ENCODE measurements at places on chromosomes 7 and 10. TPM values are rescaled to one million over a fixed set of nuclear protein-coding genes. Genes with fewer than 3 reads are reported as not detected.
A peak's percentile ranks its signal among the peaks of the same experiment; 100 is the strongest.

Gene SEMA4G
- total RNA-seq = 0.99 TPM

Gene SPDYE16
- not detected for total RNA-seq

Gene SPDYE5
- not detected for total RNA-seq

Gene SKIDA1
- total RNA-seq = 1.1 TPM

Gene CDHR1
- total RNA-seq = under 0.01 TPM

Gene FAM221A
- 8.1 TPM for total RNA-seq

GRCh38 chr7:129643550-129644170 is 32.1 kb downstream of the NRF1 start:
- DNase-seq = peak; percentile 76

DNA sequence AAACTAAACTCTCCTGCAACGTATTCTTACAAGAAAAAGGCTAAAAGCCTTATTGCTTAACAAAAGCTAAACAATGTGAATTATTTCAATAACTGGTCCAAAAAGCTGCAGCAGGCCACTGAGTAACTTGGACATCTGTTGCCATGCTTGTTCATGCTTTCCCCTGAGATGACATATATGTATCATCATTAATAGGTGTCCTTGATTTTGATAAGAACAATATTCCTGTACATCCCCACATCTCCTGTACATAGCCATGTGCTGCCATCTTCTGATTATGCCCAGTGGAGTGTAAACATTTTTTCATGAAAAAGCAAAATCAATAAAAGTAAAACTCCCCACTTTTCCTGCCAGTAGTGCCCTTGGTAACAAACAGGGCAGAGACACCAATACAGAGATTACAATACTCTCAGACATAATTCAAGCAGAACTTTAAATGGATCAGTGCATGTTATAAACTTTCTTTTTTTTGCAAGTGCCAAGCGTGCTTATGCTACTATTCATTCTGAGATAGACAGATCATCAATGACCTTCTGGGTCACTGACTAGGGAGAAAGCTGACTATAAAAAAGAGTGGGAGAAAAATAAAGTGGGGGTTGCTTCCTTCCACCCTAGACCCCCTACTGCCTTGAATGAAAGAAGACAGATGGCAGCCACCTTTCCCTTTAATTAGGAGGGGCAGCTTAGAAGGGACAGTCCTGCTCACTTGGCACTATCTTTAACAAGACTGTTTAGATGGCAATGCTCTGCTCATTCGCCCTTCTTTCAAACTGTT is 205.5 kb upstream of the KLF14 start:
- peak; percentile 28 for DNase-seq

DNA sequence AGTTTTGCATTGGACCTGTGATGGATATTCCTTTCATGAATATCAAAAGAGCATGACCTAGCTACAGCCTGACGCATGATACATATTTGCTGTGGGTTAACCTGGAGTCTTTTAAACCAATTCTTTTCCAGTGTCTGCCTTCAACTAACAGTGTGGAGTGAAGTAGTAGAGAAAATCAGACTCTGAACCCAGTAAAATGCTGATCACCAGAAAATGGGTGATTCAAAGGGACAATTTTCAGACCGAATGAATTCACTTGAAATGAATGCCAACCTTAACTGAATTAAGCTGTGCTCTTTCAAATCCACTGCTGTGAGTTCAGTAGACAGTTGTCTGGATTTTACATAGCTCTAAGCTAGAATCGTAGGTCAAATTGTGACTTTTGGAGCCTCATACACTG is 123.0 kb downstream of the CDK14 start:
- no peak for DNase-seq

DNA sequence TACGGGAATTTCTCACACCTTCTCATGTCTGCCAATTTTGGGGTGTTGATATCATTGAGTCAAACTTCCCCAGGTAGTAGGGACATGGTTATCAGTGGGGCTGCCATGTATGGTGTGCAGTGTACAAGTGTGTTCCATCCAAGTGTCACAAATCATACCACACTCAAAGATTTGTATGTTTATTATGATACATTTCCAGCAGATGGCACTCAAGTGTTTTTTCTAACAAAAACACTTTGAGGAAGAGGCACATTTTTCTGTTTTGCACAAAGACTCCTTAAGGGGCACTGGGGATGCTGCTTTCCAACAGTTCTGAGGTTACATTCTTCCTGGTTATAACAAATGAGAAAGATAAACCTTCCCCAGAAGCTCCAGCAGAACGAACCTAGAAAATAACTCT is 414.5 kb downstream of the REEP3 start:
- peak; percentile 2 for DNase-seq

DNA sequence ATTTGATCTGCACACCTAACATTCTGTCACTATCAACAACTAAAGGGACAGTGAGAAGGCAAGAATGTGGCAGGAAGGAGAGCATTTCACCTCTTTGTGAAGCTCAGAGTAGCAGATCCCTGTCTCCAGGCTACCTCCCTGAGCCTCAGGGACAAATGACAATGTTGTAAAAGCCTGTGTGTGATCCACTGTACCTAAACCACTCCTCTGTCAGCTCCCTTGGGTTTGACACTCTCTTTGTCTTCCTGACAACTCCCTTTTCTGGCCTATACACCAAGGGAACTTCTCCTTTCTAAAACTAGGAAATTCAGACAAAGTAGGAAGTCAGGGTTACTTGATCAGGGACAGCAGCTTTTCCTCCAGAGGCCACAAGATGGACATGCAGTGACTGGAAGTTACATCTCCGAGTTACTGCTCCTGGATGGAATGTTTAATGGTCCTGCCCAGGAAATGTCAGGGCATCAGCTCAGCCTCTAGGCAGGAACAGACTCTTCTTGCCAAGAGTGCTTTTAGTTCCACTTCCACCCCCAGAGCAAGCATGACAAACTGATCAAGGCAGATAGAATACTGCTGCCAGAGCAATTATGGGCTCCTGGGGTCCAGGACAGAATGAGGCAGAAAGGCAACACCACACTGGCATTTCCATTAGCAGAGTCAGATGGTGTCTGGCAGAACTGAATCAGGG is 1014.5 kb upstream of the LRRTM3 start:
- no peak for DNase-seq

DNA sequence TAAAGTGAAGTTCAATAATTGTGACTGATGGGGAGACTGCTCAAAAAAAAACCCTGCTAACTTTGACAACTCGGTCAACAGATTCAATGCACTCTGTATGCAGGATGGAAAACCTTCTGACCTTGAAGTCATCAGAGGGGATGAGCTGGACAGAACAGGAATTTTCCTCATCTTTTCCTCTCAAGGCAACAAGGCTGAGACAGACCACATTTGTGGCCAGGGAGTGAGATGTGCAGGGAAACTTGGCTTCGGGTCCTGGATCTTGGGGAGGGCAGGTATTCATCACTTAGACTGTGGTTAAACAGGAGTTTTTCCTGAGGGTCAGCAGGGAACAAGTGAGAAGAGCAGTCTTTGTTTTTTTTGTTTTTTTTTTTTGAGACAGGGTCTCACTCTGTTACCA is 100.6 kb downstream of the BAMBI start:
- DNase-seq = no peak

DNA sequence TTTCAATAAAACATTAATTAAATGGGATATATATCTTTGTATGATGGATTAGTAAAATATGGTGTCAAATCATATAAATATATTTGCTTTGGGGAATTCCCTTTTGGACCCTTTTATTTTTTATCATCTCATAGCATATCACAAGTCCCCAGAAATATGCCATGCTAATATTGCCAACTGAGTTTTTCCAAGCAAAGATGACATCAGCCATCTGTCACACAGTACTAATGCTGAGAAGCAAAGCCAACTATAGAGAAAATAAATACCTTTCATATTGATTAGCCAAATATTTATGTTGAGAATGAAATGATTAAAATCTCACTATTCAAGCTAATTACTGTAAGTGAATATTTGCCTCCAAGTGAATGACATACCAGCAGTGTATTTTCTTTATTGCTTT is 575.3 kb downstream of the ETV1 start:
- DNase-seq = no peak

DNA sequence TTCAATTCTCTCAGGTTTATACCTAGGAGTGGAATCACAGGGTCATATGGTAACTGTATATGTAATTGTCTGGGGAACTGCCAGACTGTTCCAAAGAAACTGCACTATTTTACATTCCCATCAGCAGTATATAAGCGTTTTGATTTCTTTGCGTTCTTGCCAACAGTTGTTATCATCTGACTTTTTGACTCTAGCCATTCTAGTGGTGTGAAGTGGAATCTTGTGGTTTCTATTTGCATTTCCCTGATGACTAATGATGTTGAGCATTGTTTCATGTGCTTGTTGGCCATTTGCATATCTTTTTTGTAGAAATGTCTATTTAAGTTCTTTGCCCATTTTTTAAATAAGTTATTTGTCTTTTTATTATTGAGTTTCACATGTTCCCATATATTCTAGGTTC is 44.3 kb upstream of the ZC3HAV1 start:
- peak; percentile 71 for DNase-seq

DNA sequence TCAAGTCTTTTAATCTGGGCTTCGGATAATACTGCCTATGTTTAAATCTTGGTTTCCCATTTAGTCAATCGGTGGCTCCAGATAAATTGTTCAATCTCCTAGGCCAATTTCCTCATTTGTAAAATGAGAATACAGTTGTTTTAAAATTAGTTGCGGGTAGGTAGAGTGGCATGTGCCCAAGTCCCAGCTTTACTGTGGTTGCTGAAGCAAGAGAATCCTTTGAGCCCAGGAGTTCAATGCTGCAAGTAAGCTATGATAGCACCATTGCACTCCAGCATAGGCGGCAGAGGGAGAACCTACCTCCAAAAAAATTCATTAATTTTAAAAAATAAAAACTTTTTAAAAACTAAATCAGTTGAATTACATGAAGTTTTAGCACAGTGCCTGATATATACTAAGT is 7.3 kb downstream of the RNF216 start:
- no peak for DNase-seq

DNA sequence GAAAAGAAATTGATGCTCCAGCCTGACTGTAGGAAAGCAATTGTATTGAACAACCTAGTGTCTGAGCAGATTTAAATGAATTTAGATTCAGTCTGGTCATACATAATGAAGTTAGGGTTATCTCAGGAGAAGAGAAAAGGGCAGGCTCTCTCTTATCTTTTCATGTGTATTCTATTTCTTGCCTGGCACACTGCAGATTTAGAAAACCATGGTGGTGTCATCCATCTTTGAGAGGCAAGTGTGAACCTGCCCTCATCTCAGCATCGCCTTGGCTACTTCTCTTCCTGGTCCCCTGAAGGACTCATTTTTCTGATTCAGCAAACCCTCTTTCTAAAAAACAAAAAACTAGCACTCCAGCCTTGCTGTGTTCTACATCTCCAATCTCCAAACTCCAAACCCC is 137.7 kb downstream of the LRRC4 start:
- no peak for DNase-seq

- DNase-seq = peak; percentile 82
These were observed 26.4 kb downstream of the MYL10 start for GRCh38 chr7:101602484-101603241.

GRCh38 chr10:96803288-96803664 is 28.8 kb upstream of the LCOR start:
- DNase-seq = no peak

GRCh38 chr10:43261578-43262396 is 5.1 kb downstream of the RASGEF1A start:
- DNase-seq = no peak

- DNase-seq = peak; percentile 71
These were observed 25.2 kb downstream of the SMNDC1 start for GRCh38 chr10:110279407-110279986.

DNA sequence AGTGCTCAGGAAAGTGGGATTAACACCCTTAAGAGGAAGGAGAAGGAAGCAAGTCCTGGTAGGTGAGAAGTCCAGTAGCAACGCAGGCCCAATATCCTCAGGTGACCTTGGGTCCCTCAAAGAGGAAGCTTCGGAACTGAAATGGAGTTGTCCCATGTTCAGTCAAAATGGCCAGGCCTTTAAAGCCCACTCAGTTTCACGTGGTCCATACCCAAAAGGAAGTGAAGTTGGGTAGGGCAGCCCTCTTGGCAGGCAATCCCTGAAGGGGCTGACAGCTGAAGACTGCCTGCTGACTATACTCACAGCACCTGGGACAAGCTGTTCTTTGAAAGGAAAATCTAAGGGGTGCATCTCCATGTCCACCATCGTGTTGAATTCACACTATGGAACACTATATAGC is 3.0 kb downstream of the GSAP start:
- DNase-seq = no peak

DNA sequence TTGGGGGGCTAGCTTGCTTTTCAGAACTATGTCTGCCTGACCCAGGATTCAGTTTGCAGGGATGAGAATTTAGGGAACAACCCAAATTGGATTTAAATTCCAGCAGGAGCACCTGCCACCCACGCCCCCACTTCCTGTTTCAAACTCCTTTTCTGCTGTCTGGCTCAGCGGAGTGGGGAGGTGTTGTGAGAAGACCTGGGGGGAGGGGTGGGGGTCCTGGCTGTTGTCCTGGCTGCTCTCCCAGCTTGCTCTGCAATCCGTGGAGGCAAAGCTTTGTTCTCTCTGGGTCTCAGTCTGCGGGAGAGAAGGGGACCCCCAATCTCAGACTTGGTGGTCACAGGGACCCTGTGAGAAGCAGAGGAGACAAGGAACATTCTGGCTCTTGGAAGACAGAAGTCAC is 799 bp downstream of the KCNK18 start:
- DNase-seq = no peak

DNA sequence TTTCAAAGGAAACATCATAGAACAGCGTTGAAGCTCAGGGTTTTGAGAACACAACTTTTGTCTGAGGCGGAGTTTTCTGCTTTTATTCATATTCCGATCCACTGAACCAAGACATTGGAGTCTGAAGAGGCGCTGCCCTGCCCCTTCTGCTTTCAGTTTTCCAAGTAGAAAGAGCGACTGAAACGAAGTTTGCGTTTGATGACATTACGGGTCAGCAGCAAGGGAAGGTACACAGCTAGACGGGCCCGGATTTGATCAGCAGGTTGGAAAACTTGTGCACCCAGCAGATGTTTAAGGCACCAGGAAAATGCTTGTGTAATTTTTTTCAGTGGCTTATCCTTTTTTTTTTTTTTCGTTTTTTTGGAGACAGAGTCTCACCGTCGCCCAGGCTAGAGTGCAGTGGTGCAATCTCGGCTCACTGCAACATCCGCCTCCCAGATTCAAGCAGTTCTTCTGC is 720 bp downstream of the SUN1 start:
- DNase-seq = no peak

DNA sequence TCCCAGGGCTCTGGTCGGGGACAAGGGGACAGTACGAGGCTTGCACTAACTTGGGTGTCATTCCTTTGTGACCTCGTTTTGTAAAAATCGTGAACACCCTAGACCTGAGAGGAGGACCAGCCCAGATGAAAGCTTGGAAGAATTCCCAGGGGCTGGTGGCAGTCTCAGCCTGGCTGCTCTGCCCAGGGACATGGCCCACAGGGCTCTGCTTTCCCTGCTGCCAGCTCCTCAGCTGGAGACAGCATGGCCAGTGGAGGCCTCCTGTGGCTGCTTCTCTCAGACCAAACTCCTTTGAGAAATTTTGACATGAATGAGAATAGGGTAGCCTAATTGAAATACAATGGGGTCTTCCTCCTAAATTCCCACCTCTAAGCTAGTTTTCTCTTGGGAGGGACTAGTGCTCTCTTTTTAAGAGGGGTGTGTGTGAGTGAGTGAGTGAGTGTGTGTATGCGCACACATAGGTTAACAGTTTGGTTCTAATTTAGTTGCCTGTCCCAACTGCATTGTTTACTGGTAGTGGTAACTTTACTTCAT is 140.3 kb upstream of the EFCAB10 start:
- DNase-seq = no peak

Data from lung microvascular endothelial cell (primary cell).